ENCODE measurements at places on chromosomes 3 and 15.

DNA sequence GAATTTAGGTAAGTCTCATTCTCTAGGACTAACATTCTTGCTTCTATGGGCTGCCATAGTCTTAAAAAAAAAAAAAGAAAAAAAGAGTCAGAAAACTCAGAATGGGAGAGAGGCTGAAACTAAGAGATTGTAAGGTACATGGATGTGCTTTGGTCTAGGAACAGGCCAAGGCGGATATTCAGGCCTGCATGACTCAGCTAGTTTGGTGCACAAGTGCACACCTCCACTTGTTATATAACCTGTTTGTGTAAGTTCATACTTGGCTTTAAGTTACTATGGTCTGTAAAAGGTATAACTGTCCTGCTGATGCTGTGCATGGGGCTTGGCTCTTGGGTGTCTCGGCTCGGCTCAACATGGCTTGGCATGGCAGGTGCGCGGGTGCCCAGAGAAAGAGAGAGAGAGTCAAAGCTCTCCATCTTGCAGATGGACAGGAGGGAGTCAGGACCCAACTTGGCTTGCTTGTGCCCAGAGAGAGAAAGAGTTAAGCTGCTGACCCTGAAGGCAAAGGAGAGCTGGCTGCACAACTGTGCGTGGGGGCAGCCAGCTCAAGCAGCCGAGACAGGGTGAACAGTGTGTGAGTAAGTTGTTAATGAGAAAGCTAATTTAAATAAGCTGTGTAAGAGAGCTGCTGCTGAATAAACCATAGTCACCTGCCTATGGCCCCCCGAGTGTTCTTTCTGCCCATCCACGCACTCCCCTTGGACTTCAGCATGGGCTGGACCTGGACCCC lies 31.4 kb upstream of the CHRNB4 start:
- DNase-seq: no peak

DNA sequence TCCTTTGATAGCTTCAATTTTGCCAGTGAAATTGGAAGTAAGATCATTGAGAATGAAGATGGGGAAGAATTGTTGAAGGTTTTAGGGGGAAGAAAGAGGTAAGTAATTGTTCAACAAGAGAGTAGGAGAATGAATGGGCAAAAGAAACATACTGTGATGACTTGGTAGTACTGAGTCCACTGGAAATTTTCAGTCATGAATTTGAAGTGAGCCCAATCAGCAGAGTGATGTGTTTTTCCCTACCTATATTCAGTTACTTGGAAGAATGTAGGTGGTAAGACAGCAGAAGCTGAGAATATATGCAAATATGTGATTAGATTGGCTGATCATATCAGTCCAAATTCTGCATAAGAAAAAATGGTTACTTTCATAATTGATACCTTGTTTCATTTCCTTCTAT lies 569.6 kb downstream of the AGBL1 start:
- DNase-seq: no peak

- DNase-seq: no peak
Observed at GRCh38 chr15:67508407-67508806, 12.5 kb upstream of the C15orf61 start.

DNA sequence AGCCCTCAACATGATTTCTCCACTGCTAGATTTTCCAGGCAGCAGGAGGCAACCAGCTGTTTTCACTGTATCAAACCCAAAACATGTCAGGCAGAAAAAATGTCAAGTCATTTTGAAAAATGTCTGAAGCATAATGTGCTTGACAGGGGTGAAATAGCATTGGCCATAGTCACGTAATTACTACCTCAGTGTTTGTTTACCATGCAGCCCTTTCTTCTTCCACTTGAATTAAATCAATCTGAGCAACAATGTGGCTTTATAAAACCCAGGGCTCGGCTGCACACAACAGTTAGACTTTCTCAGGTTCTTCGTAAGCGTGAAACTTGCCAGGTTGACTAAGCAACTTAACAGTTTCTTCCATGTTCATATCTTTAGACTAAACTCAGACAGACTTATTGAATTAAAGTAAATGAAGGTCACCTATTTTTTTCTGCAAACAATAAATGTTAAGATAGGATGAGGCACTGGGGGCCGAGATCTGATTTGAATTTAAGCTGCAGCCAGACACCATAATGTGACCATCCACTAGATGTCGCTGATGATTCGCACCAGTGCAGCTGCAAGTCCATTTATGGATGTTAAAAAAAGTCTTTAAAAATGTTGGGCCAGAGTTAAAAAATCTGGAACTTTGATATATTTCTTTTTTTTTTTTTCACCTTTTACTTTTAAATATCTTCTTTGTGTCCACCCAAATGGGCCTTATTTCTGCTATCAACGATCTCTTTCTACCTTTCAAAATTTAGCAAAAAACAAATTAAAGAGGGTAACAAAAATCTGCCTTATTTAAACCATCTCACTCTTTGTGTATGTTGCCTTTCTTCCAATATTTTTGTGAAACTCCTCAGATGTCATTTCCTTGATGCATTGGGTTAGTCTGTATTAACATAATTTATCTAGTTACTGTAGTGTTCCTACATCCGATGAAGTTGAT lies 305.9 kb downstream of the CACNA2D3 start:
- peak; percentile 14 for DNase-seq

DNA sequence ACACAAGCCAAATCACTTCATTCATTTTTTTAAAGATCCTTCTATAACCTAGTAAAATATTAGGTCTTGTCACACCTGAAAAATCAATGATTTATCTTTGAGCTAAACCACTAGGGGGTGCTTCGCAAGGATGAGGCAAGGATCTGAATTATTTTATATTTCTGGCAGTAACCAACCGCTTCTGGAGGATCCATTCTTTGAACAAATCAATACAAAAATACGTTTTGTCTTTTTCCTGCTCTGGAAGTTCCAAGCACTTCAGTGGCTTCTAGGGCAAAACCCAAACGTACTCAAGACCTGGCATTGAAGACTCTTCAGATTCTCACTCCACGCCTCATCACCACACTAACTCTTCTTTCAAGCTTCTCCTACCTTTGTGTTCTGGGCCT lies 486 bp downstream of the LSG1 start:
- peak; percentile 55 for DNase-seq

GRCh38 chr3:22893644-22894325 lies 309.3 kb upstream of the UBE2E2 start:
- DNase-seq: no peak

DNA sequence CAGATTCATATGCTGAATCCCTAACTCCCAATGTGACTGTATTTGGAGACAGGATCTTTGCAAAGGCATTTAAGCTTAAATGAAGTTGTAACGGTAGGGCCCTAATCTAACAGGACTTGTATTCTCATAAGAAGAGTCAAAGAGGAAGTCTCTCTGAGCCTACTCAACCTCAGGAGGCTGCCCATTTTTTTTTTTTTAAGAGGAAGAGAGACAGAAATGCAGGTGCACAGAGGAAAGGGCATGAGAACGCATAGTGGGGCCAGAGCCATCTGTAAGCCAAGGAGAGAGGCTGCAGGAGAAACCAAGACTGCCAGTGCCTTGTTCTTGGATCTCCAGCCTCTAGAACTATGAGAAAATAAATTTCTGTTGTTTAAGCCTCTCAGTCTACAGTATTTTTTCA lies 28.4 kb downstream of the ZNF860 start:
- DNase-seq: no peak

- no peak for DNase-seq
Observed at GRCh38 chr15:44308415-44308814, 19.9 kb downstream of the GOLM2 start.

- DNase-seq: no peak
Observed at GRCh38 chr3:68057637-68058320, 403.4 kb upstream of the SUCLG2 start.

DNA sequence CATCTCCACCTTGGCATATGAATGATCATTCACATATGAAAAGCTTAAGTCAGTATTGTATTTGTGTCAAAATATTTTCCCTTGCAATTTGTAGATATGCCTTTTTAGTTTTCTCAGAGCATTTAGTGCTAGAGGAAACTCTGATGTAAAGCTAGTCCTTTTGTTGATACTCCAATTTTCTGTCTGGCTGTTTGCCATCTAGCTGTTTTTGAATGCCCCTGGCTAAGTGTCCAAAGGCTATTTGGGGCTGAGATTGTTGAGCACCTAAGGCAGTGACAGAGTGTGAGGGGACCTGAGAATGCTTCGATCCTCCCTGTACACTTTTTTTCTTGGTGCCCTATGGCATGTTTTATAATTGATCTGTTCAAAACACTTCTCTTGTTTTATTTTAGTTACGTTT lies 3.1 kb downstream of the SLC51B start:
- DNase-seq: no peak

- no peak for DNase-seq
Observed at GRCh38 chr15:94237903-94238302, 6.5 kb downstream of the MCTP2 start.

- no peak for DNase-seq
Observed at GRCh38 chr15:59290295-59291212, 82.1 kb downstream of the MYO1E start.

DNA sequence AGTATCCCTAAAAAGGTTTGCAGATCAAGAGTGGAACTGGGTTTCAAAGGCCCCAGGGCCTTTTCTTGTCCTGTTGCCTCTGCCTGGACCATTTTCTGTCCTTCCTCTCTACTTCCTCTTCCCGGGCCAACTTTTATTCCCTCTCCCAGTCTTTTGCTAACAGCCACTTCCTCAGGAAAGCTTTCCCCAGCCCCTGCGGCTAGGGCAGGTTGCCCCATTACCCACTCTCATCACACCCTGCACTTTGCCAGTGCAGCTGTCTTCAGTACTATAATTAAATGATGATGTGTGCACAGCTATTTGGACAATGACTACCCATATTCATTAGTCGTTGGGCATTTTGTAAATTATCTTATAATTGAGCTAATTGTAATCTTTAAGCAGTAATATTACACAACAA lies 150.5 kb upstream of the THBS1 start:
- DNase-seq: no peak

DNA sequence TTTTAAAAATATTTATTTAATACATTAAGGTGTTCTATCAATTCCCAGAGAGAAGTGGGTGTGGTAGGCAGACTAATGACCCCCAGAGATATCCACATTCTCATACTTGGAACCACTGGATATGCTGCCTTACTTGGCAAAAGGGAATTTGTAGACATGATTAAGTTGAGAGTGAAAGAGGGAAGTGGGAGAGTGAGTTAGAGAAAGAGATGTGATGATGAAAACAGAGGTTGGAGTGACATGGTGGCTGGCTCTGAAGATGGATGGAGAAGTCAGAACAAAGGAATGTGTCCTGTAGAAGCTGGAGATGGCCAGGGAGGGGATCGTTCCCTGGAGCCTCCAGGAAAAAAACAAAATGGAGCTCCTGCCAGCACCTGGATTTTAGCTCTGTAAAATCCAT lies 32.0 kb downstream of the TNFAIP8L3 start:
- no peak for DNase-seq

DNA sequence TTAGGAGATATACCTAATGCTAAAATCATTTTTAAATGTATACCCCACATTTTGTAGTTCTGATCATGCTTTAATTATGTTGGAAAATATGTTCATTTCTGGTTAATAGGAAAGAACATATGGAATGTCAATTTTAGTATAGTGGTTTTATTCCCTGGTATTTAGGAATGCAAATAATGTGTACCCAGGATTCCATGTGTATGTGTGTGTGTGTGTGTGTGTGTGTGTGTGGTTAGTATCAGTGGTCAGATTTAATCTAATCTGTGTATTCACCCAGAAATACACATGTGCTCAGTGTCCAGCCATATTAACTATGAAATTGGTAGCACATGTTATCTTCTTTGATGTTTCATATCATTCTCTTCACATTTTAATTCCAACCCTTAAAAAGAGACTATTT lies 233.5 kb upstream of the DCBLD2 start:
- no peak for DNase-seq

DNA sequence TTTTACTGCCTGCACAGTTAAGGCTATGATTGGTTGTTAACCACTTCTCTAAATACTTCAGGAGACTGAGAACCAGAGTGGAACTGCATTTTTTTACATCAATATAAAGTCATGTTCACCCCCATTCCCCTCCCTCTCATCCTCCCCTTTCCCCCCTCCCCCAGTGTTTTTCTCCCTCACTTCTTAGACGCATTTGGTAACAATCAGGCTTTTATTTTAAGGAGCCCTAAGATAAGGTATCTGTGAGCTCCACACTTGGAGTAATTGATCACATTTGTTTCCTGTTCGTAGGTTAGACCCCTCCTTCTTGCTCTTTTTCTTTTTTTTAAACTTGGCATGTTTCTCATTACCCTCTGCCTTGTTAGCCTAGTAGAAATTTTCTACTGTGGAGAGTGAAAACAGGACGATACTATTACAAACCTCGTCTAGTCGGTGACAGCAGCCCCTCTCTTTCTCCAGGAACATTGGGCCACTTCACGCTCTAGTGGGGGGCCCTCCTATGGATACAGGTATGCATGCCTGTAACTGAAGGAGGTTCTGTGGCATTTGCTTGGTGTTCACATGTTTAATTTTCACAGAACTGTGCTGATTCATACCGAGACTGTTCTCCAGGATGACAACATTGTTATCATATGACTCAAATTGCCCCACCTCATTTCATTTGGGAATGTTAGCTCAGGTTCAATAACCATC lies 314.4 kb downstream of the MECOM start:
- DNase-seq: no peak

- DNase-seq: no peak
Observed at GRCh38 chr3:146092230-146092629, 68.8 kb downstream of the PLOD2 start.

GRCh38 chr3:55541016-55541415 lies 53.9 kb upstream of the WNT5A start:
- no peak for DNase-seq

- DNase-seq: no peak
Observed at GRCh38 chr3:25173606-25174005, 254.5 kb upstream of the RARB start.

- no peak for DNase-seq
Observed at GRCh38 chr3:131363275-131363674, 18.3 kb upstream of the NUDT16 start.

- DNase-seq: no peak
Observed at GRCh38 chr3:128806588-128806987, 72.8 kb upstream of the ACAD9 start.

DNA sequence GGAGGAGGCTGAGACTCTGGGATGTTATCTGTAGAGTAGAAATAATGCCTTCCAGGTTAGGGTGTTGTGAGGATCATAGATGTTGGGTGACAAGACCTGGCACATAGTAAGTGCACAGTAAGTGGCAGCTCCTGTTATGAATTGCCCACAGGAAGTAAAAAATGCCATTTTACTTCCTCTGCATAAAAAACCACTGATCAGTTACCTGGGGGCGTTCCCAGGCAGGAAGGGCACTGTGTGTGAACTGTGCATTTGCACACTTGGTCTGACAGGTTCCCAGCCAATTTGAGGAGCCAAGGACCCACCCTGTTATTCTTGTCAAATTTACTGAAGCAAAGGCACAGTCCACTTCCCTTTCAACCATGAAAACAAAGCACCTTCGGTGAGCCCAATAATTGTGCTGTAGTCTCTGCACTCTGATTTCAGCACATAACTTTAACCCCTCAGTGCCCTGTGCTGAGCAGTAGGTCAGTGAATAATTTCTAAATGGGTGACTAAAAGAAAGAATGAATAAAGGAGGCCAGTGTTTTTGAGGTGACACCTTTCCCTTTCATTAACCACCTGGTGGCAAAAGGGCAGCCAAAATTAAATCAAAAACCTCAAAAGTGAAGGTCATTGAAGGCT lies 85.8 kb upstream of the ARHGEF3 start:
- DNase-seq: no peak
